HT-29 (cell line): ENCODE measurements at places on chromosomes 1 and 21. TPM values are rescaled to one million over a fixed set of nuclear protein-coding genes. Genes with fewer than 3 reads are reported as not detected.

The PROK1 gene
- not detected in 2 replicates for total RNA-seq

The DDX20 gene
- total RNA-seq: 18.5 and 24.1 TPM in 2 replicates

The SH2D5 gene
- total RNA-seq: 0.55 and 3.6 TPM in 2 replicates

The RNF186 gene
- not detected in 2 replicates for total RNA-seq

The ANKRD45 gene
- total RNA-seq: 0.47 and 0.58 TPM in 2 replicates

The PLA2G2C gene
- not detected in 2 replicates for total RNA-seq

The SPRR1B gene
- total RNA-seq: 0.57 and 1.9 TPM in 2 replicates

The NMNAT2 gene
- 0.23 TPM in 1 of 2 replicates, not detected in the other for total RNA-seq

DNA sequence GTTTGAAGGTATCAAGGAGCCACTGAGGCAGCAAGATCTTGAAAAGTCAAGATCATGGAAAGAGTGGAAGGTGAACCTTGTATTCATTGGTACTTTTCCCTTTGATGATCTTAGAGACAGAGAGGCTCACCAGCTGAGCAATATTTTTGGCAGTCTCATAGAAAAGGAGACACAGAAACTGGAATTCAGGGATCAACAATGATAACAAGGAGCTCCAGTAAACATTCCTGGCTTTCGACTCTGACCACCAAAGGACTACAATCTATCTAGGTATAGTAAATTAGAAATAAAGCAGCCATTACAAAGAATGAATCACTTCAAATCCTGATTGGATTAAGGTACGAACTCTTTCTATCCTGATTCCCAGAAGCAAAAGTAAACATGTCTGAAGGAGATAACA lies 615.4 kb downstream of the KIF26B start:
- DNase-seq: no peak

DNA sequence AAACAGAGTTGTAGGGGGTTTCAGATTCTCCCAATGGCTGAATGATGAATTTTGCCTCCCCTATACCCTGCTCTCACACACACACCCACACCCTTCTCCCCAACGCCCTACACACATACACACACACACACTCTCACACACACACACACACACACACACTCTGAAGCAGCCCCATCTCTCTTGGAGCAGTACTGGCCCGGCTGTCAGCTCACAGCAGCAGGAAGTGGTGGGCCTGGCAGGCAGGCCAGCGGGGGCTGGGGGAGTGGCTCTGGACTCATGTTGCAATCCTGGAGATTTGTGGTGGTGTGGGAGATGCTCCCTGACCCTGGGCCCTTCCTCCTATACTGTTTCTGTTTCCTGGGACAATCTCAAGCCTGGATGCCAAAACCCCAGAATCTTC lies 2.2 kb downstream of the IKBKE start:
- no peak for DNase-seq

- no peak for DNase-seq
These were observed 37.4 kb downstream of the SERTAD4 start for GRCh38 chr1:210269981-210270380.

- DNase-seq: peak; percentile 66
These were observed 20.1 kb downstream of the FAAP20 start for GRCh38 chr1:2174348-2175054.

- no peak for DNase-seq
These were observed 94.0 kb downstream of the TMEM200B start for GRCh38 chr1:29029667-29030066.

DNA sequence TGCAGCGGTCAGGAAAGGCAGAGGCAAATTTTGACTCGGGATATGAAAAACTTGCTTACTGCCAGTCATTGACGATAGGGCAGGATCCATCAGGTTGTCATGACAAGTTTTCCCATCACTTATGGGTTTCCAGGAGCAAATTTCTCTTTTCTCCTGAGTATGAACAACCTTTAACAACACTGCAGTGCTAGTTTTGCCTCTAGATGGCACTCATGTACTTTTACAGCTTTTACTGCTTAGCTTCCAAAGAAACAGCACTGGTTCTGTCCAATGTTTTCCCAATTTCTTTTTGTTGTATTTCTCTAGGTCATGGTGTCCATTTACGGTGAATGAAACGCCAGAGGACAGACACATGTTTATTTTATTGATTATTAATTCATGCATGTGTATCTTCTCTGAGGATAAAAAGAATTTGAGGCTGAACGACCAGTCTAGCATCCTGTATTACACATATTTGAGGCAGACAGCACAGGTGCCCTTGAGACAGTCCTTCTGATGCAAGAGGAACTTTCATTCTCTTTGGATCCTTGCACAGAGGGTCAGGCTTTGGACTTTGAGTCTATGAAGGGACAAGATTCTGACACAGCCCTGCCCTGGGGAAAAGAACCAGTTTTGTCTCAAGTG lies 112.3 kb upstream of the TRABD2B start:
- DNase-seq: peak; percentile 74

DNA sequence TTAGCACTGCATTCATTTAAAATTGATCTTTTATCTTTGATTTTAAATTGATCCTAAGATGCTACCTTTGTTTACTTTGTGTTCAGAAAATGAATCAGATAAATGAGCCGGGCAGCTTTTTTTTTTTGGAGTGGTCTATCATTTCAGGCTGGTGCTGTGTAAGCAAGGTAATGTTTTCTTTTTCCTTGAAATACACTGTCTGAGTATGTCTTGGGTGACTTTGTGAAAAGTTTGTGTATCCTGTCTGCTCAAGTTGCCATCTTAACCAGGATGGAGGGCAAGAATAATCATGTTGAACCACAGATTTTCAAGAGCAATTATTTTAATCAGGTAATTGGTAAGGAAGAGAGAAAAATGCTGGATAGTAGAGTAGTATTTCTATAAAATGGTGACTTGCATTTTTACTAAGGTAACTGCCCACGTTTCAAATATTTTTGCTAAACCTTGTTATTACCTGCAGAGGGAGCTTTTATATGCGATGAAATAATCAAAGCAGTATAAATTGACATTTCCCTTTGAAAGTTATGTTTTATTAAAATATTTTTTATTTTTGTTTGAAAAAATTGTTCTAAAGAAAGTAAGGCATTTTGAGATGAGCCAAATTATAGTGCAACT lies 11.1 kb downstream of the ADGRL2 start:
- DNase-seq: peak; percentile 27

GRCh38 chr1:32768110-32768850 lies 48.9 kb downstream of the YARS1 start:
- DNase-seq: no peak

GRCh38 chr1:1569341-1569740 lies 5.3 kb downstream of the SSU72 start:
- DNase-seq: no peak

GRCh38 chr1:200075522-200075921 lies 48.0 kb downstream of the NR5A2 start:
- no peak for DNase-seq

- DNase-seq: peak; percentile 81
These were observed 91.2 kb upstream of the JUN start for GRCh38 chr1:58874757-58875755.

GRCh38 chr1:184802354-184803179 lies 47.9 kb upstream of the EDEM3 start:
- DNase-seq: no peak

DNA sequence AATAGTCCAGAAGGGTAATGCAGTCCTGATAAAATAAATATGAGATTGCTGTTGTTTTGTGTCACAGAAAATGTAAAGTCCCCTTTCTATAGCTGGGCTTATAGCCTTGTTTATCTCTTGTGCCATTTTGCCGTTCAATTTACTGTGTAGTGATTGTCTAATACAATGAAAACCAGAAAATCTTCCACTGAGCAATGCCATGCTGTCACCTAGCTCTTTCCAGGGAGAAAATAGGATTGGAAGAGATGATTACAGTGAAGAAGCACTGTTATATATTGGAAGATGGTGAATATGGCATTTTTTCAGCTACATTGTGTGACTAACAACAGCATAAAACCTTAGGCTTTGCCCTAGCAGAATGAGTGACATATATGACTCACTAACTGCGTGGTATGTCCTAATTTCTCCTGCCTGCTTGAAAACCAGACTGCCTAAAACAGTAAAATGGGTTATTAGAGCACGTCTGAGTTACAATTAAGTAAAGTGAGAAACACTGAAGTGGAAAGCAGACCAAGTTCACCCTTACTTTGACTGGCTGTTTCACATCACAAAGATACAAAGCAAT lies 332.4 kb upstream of the ZP4 start:
- no peak for DNase-seq

GRCh38 chr1:204286831-204287421 lies 72.8 kb downstream of the PLEKHA6 start:
- peak; percentile 67 for DNase-seq

GRCh38 chr1:36224537-36225282 lies 467 bp downstream of the THRAP3 start:
- peak; percentile 92 for DNase-seq

GRCh38 chr1:46556822-46557221 lies 5.4 kb upstream of the KNCN start:
- DNase-seq: peak; percentile 39

- no peak for DNase-seq
These were observed 51.2 kb downstream of the WLS start for GRCh38 chr1:68181165-68181556.

DNA sequence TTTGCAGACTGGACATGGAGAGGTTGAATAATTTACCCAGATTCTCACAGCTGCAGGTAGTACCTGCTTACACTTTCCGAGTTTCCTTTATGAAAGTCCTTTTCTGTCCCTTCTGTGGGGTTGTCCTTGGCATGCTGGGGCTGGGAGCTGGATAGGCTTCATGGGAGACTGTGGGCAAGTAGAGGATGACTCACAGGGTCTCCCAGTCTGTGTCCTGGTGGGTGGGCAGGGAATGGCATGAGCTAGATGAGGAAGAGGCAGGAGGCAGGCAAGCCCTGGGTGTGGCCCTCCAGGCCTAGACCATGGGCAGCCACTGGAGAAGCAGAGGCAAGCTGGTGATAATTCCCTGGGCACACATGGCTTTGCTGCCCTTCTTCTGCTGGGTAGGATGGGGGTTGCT lies 80.6 kb downstream of the NAV1 start:
- DNase-seq: no peak

DNA sequence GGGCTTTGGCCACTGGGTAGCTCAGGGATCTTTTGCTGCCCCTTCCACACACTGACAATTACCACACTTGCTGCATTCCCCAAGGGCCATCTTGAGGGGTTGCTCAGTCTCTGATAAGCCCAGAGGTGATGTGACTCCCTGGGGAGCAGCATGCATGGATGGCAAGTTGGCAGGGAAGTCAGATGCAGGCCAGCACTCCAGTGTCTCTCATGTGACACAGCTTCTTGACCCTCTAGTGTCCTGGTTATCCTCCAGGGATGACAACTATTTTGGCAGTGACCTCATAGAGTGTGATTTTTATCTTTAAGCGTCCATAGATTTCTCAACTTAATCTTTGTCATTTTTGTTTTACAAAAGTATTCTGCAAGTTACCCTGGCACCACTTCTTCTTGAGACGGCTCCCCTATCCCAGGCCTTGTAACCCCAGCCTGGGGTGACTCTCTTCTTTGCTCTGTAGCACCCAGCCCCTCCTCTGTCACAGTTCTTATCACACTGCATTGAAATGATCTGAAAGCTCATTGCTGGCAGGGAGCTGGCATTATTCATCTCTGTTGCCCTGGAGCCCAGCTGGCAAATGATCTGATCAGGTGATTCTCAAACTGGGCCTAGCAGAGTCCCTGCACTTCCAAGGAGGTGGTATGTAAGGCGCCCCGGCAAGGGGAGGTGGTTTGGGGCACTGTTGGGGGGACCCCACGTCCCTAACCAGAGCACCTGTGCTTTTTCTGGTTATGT lies 72.6 kb downstream of the TENT5C start:
- DNase-seq: no peak

DNA sequence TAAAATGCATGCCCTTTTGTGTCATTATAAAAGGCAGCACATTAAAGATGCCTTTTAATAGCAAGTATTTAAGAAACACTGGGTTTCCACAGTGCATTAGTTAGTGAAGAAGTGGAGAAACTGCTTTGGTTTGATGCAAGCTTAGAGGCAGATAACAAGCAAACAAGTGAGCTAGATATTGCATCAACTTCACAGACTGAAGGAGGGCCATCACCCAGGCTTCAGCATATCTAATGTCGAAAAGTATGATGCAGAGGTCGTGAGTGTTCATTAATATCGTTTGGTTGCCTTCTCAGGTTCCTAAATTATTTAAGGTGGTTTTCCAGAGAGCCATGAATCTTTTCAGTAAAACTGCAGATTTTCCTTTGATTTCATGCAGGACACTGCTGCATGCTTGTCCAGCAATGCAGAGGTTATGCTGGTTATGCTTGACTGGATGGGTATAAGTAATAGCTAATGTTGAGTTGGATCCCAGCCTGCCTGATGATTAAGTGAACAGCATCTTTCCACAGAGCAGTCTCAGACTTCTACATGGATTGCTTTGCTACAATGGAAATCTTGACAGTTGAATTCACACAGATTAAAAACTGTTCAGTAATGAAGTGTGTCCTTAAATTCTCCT lies 69.7 kb upstream of the IPO9 start:
- DNase-seq: no peak

DNA sequence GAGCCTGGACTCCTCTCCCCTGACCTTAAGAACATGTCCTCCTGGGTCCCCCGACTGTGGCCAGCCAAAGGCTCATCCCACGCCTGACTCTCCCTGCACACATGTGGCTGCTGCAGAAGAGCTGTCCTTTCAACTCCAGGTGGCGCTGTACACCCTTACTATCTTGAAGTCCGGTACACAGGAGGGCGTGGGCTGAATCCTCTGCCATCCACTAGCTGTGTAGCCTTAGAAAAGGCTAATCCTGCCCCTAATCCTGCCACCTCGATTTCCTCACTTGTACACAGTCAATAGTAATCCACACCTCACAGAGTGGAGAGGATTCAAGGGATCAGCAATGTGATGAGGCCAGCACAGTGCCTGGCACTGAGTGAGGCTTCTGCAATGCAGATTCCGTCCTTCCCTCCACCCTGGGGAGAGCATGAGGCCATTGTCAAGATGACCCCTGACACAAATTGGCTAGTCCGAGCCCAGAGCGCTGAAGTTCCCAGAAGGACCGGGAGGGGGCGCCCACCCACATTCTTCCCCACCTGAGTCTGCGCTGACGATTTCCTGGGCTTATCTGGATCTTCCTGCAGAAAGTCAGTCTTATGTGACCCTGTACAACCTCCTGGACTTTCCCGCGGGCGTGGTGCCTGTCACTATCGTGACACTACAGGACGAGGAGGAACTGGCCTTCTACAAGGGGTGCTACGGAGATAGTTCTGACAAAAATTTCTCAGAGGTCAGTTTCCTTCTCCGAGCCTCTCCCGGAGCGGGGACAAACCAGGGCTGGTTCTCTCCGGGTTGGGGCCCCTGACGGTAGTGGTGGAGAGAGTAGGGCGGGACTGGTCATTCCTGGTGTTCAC lies 47.1 kb upstream of the DMBX1 start:
- DNase-seq: peak; percentile 88

DNA sequence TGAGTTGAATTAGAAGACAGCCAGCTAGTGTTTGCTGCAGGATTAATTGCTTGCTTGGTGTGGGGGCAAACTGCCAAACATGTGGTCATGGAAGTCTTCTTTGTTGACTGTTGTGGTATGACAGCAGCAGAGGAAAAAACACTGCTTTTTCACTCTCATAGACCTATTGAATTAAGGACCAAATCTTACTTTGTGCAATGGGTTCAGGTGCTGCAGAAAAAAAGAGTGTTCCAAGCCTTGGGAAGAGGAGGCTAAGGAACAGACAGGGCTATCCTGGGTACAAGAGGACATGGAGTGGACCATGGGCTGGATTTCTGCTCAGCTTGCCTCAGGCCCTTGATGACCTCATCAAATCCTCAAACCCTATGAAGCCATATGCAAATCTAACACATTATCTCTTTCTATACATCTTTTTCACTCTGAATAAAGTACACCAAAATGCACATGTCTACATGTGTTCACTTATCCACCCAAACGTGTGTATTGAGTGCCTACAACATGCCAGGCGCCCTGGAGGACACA lies 61.5 kb downstream of the SIPA1L2 start:
- DNase-seq: no peak
